ENCODE measurements at places on chromosomes 3 and 15.
A peak's percentile ranks its signal among the peaks of the same experiment; 100 is the strongest.

DNA sequence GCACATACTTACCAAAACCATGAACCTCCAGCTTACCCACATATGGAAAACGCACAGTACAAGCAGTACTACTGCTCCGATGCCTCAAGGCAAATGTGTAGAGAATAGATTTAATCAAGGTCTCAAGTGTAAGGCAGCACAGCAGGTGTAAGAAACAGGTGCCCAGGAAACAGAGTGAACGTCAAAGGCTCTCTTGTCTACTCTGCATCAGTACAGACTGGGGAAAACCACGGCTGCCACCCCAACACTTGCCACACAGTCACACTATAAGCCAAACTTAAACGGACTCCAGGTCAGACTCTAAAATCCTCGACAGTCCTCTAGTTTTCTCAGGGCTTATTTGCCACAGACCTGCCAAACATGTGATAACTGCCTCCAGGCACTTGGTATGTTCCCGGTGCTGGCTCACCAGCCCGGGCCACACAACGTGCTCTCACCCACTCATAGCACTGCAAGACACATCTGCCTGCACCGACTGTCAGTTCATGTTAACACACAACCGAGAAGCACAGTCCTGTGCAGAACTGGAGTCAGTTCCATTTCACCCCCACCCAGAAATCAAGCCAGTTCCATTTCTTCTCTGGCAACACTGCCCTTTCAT, 30.6 kb downstream of the ABCC5 start:
- no peak for DNase-seq

GRCh38 chr3:36969540-36970432, 23.1 kb downstream of the EPM2AIP1 start:
- DNase-seq = no peak

DNA sequence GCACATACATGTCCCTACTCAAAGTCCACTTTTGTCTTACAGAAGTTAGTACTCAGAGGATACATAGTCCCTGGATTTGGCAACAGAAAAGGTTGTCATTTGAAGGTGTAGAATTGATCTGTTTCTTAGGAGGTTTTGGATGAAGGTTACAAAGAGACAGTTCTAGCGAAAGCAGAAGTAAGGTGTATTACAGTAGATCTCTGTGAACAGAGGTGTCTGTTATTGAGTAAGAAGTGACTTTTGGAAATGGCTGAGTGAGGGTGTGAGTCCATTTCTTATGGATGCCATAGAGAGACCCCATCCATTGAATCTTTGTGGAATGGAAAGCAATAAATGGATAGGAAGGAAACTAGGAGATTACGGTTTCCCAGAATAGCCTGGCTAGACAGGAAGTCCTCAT, 5.6 kb downstream of the ZNF662 start:
- no peak for DNase-seq

- DNase-seq = no peak
Measured at GRCh38 chr15:45023659-45024225, 747 bp downstream of the SORD start.

DNA sequence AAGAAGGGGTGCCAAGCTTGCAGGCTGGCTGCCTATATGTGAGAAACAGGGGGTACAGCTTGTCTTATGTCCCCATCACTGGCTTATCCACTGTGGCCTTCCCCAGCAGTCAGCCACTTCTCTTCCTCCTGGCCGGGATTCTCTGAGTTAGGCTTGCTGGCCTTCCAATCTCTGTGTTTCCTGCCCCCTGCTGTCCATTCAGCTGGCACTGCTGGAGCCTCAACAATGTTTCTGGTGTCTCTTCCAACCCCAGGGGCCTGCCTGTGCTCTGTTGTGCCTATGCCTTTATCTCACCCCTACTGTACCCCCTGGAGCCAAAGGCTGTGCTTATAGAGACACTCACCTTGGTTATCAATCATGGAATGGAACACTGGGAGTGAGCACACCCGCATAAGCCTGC, 36.5 kb downstream of the ANAPC13 start:
- DNase-seq = peak; percentile 45

- DNase-seq = no peak
Measured at GRCh38 chr15:82043130-82043673, 2.6 kb downstream of the MEX3B start.

GRCh38 chr15:45199136-45199810, 11.5 kb upstream of the SHF start:
- no peak for DNase-seq
